ENCODE measurements at places on chromosomes 2 and 18.

- peaks cover 5% of the 10 kb centered on the region for H3K27me3 ChIP-seq
- no peak for DNase-seq
- H3K27ac ChIP-seq, result no peak overlapping the region
- H3K4me3 ChIP-seq, result no peak overlapping the region
Measured at GRCh38 chr2:175282300-175282699, 100.8 kb upstream of the ATP5MC3 start.

DNA sequence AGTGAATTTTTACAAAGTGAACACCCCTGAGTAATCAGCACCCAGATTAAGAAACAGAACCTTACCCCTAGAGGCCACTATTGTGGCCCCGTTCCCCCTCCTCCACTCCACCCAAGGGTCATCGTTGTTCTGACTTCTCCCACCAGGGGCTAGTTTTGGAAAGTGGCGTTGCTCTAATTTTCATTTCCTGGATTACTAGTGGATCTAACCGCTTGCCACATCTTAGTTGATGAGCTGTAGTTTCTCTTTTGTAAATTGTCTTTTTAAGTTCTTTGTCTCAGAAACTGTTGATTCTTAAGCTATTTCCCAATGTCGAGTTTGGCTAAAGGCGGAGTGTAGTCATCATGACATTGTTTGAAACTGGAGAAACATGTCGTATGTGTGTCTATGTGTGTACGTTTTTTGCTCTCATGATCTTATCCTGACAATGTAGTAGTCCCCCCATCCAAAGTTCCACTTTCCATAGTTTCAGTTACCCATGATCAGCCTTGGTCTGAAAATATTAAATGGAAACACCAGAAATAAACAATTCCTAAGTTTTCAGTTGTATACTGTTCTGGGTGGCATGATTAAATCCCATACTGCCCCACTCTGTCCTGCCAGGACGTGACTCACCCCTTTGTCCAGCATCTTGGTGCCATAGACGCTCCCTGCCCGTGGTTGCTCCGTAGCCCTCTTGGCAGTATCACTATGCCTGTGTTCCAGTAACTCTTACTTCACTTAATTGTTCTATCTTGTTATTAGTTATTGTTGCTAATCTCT, 71.0 kb upstream of the SP3 start:
- peaks cover 19% of the 10 kb centered on the region for H3K4me1 ChIP-seq
- H3K27ac ChIP-seq, result no peak overlapping the region
- no peaks in the 10 kb centered on the region for H3K36me3 ChIP-seq
- H3K4me3 ChIP-seq, result no peak overlapping the region

GRCh38 chr2:224286923-224287322, 115.0 kb downstream of the FAM124B start:
- H3K27ac ChIP-seq, result no peak overlapping the region
- peaks cover 24% of the 10 kb centered on the region for H3K27me3 ChIP-seq
- H3K4me3 ChIP-seq, result no peak overlapping the region
- no peak for DNase-seq

- DNase-seq, result no peak
- H3K4me3 ChIP-seq, result peak overlapping the region; percentile 42
- peak overlapping the region; percentile 94 for H3K27ac ChIP-seq
- no peaks in the 10 kb centered on the region for H3K27me3 ChIP-seq
- peaks cover 85% of the 10 kb centered on the region for H3K4me1 ChIP-seq
Measured at GRCh38 chr2:86186431-86186830, 8.8 kb downstream of the IMMT start.

GRCh38 chr18:58593938-58594337, 35.0 kb downstream of the ALPK2 start:
- H3K4me3 ChIP-seq, result no peak overlapping the region
- H3K27ac ChIP-seq, result no peak overlapping the region
- peaks cover 11% of the 10 kb centered on the region for H3K36me3 ChIP-seq
- no peaks in the 10 kb centered on the region for H3K4me1 ChIP-seq
- H3K27me3 ChIP-seq, result peaks cover 9% of the 10 kb centered on the region

- no peak overlapping the region for H3K4me3 ChIP-seq
- peaks cover 5% of the 10 kb centered on the region for H3K27me3 ChIP-seq
- no peaks in the 10 kb centered on the region for H3K36me3 ChIP-seq
- no peak for DNase-seq
- no peak overlapping the region for H3K27ac ChIP-seq
- no peaks in the 10 kb centered on the region for H3K4me1 ChIP-seq
Measured at GRCh38 chr2:217064234-217065011, 204.6 kb upstream of the TNP1 start.

DNA sequence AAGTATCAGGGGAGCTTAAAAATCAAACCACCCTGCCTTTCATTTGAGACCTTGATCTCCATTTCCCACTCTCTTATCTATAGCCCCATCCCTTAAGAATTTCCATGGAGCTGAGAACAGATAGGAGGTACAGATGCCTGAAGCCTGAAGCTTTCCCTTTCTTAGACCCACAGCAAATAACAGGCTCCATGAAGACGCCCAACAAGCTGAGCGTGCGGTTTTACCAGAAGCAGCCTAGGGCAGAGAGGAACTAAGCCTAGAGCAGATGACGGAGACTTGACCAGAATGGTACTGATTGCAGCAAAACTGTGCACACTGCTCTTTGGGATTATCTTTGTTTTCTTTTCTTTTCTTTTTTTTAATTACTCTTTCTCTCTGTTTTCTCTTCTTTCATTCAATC, 1.7 kb upstream of the ERBB4 start:
- peaks cover 8% of the 10 kb centered on the region for H3K4me1 ChIP-seq
- H3K36me3 ChIP-seq, result no peaks in the 10 kb centered on the region
- peaks cover 55% of the 10 kb centered on the region for H3K27me3 ChIP-seq
- no peak overlapping the region for H3K4me3 ChIP-seq
- H3K27ac ChIP-seq, result no peak overlapping the region

- peaks cover 2% of the 10 kb centered on the region for H3K4me1 ChIP-seq
- peaks cover 23% of the 10 kb centered on the region for H3K27me3 ChIP-seq
- H3K4me3 ChIP-seq, result no peak overlapping the region
- no peaks in the 10 kb centered on the region for H3K36me3 ChIP-seq
Measured at GRCh38 chr18:8724452-8724851, 19.1 kb downstream of the MTCL1 start.

DNA sequence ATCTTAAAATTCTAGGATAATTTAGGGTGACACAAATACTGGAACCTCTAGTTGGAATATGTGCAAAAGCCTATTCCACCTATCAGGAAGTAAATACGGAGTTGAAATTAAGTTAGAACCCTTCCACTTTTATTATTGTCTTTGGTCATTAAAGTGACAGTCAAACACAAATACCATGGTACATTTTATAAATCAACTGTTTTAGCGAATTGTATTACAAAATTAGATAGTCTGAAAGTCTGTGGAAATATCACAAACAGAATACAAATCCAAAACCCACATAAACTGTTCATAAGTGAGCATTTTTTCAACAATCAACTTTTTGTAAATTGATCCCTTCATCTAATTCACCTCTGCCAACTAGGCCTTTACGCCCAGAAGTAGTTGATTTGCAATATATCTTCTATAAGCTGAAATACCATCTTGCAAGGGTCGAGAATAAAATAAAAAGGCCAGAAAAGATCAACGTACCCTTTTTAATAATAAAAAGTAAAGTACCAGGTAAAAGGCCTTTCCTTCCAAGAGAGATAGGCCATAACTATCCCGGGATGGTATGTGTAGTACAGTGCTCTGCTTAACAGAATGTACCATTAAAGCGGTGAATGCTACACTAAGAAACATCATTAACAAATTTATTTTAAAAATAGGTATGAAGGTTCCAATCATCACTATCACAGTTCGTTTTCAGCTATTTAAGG, 1.3 kb downstream of the USP34 start:
- H3K4me3 ChIP-seq, result peak overlapping the region; percentile 93
- no peak for DNase-seq
- H3K4me1 ChIP-seq, result peaks cover 45% of the 10 kb centered on the region
- H3K27me3 ChIP-seq, result no peaks in the 10 kb centered on the region
- H3K36me3 ChIP-seq, result peaks cover 28% of the 10 kb centered on the region

GRCh38 chr2:238281826-238282480, 6.5 kb downstream of the PER2 start:
- peaks cover 10% of the 10 kb centered on the region for H3K4me1 ChIP-seq
- no peaks in the 10 kb centered on the region for H3K27me3 ChIP-seq
- no peaks in the 10 kb centered on the region for H3K36me3 ChIP-seq
- no peak overlapping the region for H3K4me3 ChIP-seq
- H3K27ac ChIP-seq, result no peak overlapping the region

DNA sequence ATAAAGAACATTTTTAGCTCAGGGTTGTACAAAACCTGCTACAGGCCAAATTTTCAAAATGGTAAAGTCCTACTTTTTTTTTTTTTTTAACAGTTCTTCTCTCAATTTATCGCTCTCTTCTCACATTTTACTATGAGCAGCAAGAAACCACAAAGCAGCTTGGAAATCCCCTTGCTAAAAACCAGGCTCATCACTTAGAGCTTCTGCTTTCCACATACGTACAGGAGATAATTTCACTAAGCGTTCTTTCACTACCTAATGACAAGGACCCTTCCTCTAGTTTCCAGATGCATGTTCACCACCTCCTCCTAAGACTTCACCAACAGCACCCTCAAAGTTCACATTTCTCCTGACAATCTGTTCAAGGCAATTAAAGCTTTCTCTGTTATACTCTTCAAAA, 294.9 kb upstream of the CYRIA start:
- no peaks in the 10 kb centered on the region for H3K36me3 ChIP-seq
- H3K4me1 ChIP-seq, result no peaks in the 10 kb centered on the region
- DNase-seq, result no peak
- H3K4me3 ChIP-seq, result no peak overlapping the region

Measured in activated naive CD4-positive, alpha-beta T cell treated with anti-CD3 and anti-CD28 coated beads, Interleukin-2, amount 10 ng/mL, durations not matched to agents 7 days and 5 days (primary cell).